ENCODE measurements at places on chromosomes 12 and 14.

- peaks cover 15% of the 10 kb centered on the region for H3K4me1 ChIP-seq
- no peaks in the 10 kb centered on the region for H3K36me3 ChIP-seq
- peaks cover 65% of the 10 kb centered on the region for H3K27me3 ChIP-seq
Observed at GRCh38 chr12:51907856-51908425, 637 bp downstream of the ACVRL1 start.

DNA sequence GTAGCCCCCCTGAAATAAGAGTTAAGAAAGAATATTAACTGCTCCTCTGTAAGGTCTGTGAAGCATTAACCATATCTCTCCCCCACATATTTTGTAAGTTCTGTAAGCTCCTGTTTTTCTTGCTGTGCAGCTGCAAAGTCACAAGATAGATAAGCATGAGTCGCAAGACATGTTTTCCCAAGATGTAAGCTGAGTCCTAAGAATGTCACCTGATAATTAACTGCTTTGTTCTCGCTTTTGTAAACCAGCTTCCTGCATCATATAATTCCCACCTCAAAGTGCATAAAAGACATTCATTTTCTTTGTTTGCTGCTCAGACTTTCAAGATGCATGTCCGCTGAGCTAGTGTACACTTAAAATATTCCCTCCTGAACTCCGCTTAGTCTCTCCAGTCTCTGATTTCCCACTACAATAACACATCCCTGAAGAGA, 27.0 kb upstream of the PHC1 start:
- H3K27ac ChIP-seq = no peak overlapping the region
- H3K4me1 ChIP-seq = peaks cover 11% of the 10 kb centered on the region
- DNase-seq = no peak
- H3K27me3 ChIP-seq = no peaks in the 10 kb centered on the region
- H3K4me3 ChIP-seq = no peak overlapping the region

GRCh38 chr12:65307169-65307501, 28.7 kb downstream of the MSRB3 start:
- no peak overlapping the region for H3K4me3 ChIP-seq
- no peaks in the 10 kb centered on the region for H3K27me3 ChIP-seq
- no peak overlapping the region for H3K27ac ChIP-seq

- no peaks in the 10 kb centered on the region for H3K27me3 ChIP-seq
- no peaks in the 10 kb centered on the region for H3K4me1 ChIP-seq
- peak; percentile 60 for DNase-seq
- no peak overlapping the region for H3K27ac ChIP-seq
Observed at GRCh38 chr14:43540948-43541347, 966.1 kb downstream of the FSCB start.

DNA sequence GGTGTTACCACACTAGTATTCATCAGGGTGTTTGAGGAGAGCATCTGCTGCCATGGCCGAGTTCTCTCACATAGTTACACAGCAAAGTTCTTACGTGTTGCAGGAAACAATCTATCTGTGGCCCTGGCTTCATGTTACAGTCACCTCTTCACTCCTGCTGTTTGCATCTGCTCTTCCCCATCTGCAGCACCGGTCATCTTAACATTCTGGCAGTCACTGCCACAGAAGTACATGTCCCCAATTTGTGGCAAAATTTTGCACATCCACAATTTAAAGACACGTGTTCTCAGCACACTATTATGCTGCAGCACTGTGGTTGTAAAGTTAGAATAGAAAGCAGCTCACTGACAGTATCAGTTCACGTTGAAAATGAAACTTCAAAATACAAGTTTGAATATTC, 23.2 kb downstream of the MAPK1IP1L start:
- no peaks in the 10 kb centered on the region for H3K36me3 ChIP-seq
- H3K27ac ChIP-seq = no peak overlapping the region
- no peaks in the 10 kb centered on the region for H3K27me3 ChIP-seq
- peak; percentile 18 for DNase-seq
- peaks cover 7% of the 10 kb centered on the region for H3K4me1 ChIP-seq

All from GM23338 (cell line).